ENCODE measurements at places on chromosomes 6 and 20. TPM values are rescaled to one million over a fixed set of nuclear protein-coding genes. Genes with fewer than 3 reads are reported as not detected.

Gene COX4I2
- total RNA-seq, result not detected

Gene KCNK15
- total RNA-seq, result 0.14 TPM

Gene LY6G6F
- not detected for total RNA-seq

Gene C2
- 0.20 TPM for total RNA-seq

Gene CLIC1
- 518 TPM for total RNA-seq

Gene CRYBG1
- 1.4 TPM for total RNA-seq

Gene DZANK1
- 3.0 TPM for total RNA-seq

Gene CFB
- 1.4 TPM for total RNA-seq

Gene DSP
- total RNA-seq, result 468 TPM

Gene PLCB4
- 38.9 TPM for total RNA-seq

Gene FAM210B
- total RNA-seq, result 46.3 TPM

Gene CNR1
- total RNA-seq, result 0.84 TPM

Gene PSORS1C2
- total RNA-seq, result not detected

Gene TENT5A
- 17.8 TPM for total RNA-seq

Gene HAO1
- 0.20 TPM for total RNA-seq

Gene NRN1
- 1.0 TPM for total RNA-seq

Gene ANKRD66
- not detected for total RNA-seq

Gene CDH4
- 3.2 TPM for total RNA-seq

Gene BCAS1
- total RNA-seq, result 0.31 TPM

Gene NKAPL
- total RNA-seq, result not detected

Gene SMLR1
- total RNA-seq, result not detected

Gene ABHD16B
- total RNA-seq, result not detected

Gene CAP2
- 49.1 TPM for total RNA-seq

Gene TRIM10
- not detected for total RNA-seq

Gene STX16
- 59.3 TPM for total RNA-seq

Gene CGA
- 2.0 TPM for total RNA-seq

Gene VGLL2
- 1.7 TPM for total RNA-seq

Gene CST4
- not detected for total RNA-seq

Gene CDH22
- not detected for total RNA-seq

Gene TGM3
- total RNA-seq, result not detected

Gene HCRTR2
- 0.36 TPM for total RNA-seq

Gene TP53TG5
- total RNA-seq, result not detected

Gene MCHR2
- total RNA-seq, result not detected

Gene BCLAF1
- total RNA-seq, result 152 TPM

Gene PPDPF
- 251 TPM for total RNA-seq

Gene LY6G5B
- total RNA-seq, result 17.5 TPM

Gene PHF3
- total RNA-seq, result 33.3 TPM

Gene MAS1L
- not detected for total RNA-seq

Gene OR12D3
- not detected for total RNA-seq

Gene GCM1
- total RNA-seq, result not detected

Gene CDSN
- total RNA-seq, result 0.22 TPM

Gene GPR6
- total RNA-seq, result not detected

Gene GSTA3
- total RNA-seq, result not detected

Gene BPIFA1
- total RNA-seq, result not detected

Gene KHDC1L
- total RNA-seq, result not detected

Gene LIN28B
- total RNA-seq, result 29.0 TPM

Gene HLA-E
- total RNA-seq, result 105 TPM

Gene C6orf132
- total RNA-seq, result 5.3 TPM

Gene ALDH8A1
- total RNA-seq, result 0.41 TPM

Gene PRKN
- total RNA-seq, result 1.5 TPM

Gene SLC22A16
- total RNA-seq, result not detected

Gene FKBP1A
- total RNA-seq, result 379 TPM

Gene CRISP3
- total RNA-seq, result not detected

Gene NAPB
- total RNA-seq, result 10.2 TPM

All from astrocyte (in vitro differentiated cells and primary cell).